GM18507 (cell line): ENCODE measurements at places on chromosomes 7 and 10.

GRCh38 chr7:138167869-138168296 lies 91.6 kb downstream of the AKR1D1 start:
- no peak for DNase-seq

- DNase-seq = no peak
Measured at GRCh38 chr7:26198133-26198780, 2.3 kb downstream of the HNRNPA2B1 start.

DNA sequence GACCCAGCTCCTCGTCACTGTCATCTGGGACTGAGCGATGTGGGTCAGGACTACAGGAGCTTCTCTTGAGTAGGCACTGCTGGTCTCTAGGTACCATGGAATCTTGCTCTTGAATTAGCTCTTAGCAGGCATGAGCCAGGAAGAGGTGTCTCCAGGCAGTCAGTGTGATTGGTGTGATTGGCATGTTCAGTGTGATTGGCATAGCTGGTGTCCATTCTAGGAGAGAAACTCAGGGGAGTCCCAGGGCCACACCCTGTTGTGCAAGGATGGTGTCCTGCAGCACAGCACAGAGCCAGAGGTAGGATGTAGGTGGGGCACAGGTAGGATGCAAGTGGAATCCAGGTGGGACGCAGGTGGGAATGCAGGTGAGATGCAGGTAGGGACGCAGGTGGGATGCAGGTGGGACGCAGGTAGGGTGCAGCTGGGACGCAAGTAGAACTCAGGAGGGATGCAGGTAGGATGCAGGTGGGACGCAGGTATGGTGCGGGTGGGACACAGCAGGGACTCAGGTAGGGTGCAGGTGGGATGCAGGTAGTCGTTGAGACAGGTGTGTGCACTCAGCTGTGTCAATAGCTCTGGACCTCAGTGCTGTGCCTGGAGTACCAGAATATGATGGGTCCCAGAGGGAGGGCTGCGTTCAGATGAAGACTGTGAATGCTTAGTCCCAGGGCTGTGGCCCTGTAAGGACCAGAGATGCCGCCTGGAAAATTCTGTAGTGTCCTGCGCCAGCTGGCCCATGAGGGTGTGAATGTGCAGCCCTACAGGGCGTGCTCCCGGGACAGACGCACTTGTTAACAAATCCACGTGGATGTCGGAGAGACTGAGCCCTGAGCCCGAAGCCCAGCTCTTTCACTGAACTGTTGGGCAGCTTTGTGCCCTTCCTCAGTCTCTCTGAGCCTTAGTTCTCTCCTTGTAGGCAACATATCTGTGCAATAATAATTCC lies 248.2 kb upstream of the PITRM1 start:
- DNase-seq = no peak

DNA sequence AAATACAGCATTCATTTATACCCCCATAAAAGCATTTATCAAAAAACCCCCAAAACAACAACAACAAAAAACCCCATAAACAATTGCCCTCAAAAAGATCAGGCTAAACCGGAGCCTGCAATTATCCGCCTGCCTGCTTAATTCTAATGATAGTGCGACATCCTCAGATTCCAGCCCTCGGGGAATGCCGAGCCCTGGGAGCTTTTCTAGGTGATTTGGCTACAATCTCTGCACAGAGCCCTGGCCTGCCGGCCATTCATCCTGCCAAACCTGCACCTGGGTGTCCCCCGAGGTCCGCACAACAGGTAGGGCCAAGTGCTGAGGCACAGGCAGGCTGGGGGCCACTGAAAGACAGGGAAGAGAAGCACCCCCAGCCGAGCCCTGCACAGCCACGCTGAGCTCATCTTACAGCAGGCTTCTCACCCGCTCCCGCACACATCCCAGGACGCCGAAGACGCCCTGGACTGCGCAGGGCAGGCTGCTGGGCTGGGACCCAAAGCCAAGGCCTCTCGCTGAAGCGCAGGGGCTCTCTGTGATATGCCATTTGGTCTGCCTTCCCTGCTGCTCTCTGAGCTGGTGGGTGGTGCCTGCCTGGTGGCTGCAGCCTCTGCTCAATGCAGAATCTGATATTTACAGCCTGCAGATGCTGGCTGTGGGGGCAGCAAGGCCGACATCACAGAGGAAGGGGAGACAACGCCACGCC lies 57.5 kb downstream of the CAMK2B start:
- DNase-seq = no peak

DNA sequence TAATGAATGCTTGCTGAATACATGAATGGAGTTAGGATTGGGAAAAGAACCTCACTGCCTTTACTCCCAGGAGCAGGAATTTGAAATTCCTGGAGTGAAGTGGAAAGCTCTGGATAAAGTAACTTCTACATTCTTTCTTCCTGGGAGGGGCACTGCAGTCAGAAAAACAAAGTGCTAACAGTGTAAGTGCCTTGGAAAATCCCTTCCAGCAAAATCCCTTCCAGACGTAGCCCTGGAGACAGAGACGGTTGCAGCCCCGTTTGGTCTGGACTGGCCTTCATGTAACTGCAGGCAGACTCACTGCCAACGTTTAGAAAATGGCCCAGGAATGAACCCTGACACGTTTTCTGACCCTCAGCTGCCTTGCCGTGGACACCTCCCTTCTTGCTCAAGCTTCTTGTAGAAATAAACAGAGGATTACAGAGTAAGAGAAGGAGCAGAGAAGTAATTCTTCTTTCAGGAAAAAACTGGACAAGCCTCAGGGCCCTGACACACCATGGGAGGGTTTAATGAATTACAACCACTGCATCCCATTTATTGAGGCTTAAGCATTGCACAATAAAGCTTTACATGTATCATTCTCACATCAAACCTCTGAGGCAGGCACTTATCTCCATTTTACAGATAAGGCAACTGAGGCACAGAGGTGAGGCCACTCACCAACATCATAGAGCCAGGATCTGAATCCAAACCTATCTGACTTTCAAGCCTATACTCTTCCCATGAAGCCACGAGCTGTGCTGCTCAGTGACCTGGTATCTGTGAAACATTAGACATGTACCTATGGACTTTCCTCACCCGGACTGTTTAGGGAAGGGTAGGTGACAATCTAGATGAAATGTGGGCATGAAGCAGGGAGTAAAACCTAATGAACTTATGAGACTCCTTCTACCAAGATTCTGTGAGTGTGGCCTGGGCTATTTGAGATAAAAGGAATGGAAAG lies 7.8 kb downstream of the ITPRIP start:
- DNase-seq = no peak

- no peak for DNase-seq
Measured at GRCh38 chr7:47300472-47301104, 281.3 kb downstream of the TNS3 start.

- no peak for DNase-seq
Measured at GRCh38 chr7:41977151-41977651, 259.8 kb downstream of the GLI3 start.

GRCh38 chr10:100620087-100620835 lies 84.5 kb downstream of the HIF1AN start:
- DNase-seq = no peak

- DNase-seq = no peak
Measured at GRCh38 chr10:44636625-44637024, 251.7 kb upstream of the CXCL12 start.

GRCh38 chr10:81548160-81548559 lies 326.8 kb upstream of the NRG3 start:
- no peak for DNase-seq
